ENCODE measurements at places on chromosomes 7 and 10.

DNA sequence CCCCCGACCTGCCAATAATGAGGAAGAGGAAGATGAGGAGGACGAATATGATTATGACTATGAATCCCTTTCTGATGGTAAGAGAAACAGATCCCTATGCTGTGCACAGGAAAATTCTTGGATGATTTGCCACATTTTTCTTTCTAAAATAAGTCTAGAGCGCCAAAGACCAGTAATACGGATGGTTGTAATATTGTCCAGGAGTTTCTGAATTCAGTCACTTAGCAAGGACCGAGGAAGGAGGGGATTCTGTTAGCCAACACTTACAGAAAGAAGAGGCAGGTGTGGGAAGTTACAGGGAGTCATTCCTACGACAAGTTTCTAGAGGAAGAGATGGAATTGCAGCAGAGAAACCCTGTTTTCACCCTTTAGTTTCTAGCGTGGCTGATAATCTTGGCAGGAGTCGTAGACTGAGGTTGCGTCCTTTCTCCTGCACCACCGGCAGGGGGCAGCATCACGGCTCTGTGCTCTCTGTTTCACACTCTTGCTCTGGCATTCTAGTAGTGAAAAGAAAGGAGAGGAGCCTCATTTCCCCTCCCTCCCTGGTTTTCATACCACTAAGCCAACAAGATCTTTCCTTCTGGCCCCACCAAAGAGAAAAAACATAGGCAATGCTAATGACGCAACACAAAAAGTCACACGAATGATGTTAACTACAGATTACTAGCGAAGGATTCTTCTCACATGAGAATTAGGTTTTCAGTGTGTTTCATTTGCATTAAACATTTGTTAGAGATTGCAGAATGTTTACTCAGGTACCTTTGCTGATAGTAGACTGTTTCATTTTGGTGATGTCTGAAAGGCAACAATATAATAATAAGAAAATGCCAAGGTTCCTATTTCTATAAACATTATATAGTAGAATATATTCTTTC lies 82.7 kb downstream of the NOC3L start:
- H3K4me1 ChIP-seq: peaks cover 4% of the 10 kb centered on the region
- peaks cover 25% of the 10 kb centered on the region for H3K27me3 ChIP-seq
- DNase-seq: peak; percentile 72
- H3K4me3 ChIP-seq: no peak overlapping the region
- H3K27ac ChIP-seq: no peak overlapping the region
- H3K36me3 ChIP-seq: no peaks in the 10 kb centered on the region

DNA sequence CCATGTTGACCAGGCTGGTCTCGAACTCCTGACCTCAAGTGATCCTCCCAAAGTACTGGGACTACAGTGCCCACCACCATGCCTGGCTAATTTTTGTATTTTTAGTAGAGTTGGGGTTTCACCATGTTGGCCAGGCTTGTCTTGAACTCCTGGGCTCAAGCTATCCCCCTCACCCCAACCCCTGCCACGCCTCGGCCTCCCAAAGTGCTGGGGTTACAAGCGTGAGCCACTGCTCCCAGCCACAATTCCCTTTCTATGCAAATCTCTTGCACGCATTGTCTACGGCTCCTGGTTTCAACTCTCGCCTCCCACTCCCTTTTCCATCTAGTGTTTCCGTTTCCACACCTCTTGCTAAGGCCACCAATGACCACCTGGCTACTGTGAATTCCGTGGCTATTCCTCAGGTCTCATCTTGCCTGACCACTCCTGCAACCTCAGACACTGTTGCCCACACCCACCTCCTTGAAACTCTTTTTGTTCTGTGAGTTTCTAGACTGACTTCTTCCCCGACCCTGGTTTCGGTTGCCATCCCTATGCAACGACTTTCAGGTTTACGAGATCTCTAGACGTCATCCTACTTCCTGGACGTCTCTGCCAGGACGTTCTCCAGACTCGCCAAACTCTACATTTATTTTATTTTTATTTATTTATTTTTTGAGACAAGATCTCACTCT lies 3.4 kb downstream of the CLDN3 start:
- peaks cover 10% of the 10 kb centered on the region for H3K4me1 ChIP-seq
- no peak for DNase-seq
- no peak overlapping the region for H3K27ac ChIP-seq
- peaks cover 43% of the 10 kb centered on the region for H3K27me3 ChIP-seq
- H3K36me3 ChIP-seq: no peaks in the 10 kb centered on the region

- H3K4me3 ChIP-seq: no peak overlapping the region
- no peak for DNase-seq
- no peaks in the 10 kb centered on the region for H3K27me3 ChIP-seq
- peaks cover 53% of the 10 kb centered on the region for H3K36me3 ChIP-seq
- H3K27ac ChIP-seq: no peak overlapping the region
Measured at GRCh38 chr10:113872139-113873030, 17.9 kb downstream of the NHLRC2 start.

GRCh38 chr10:71645185-71645584 lies 74.4 kb downstream of the C10orf105 start:
- DNase-seq: no peak
- no peaks in the 10 kb centered on the region for H3K4me1 ChIP-seq
- H3K27ac ChIP-seq: no peak overlapping the region

- no peak for DNase-seq
- no peaks in the 10 kb centered on the region for H3K36me3 ChIP-seq
- H3K4me1 ChIP-seq: no peaks in the 10 kb centered on the region
Measured at GRCh38 chr10:63832686-63833085, 311.5 kb downstream of the REEP3 start.

- H3K4me3 ChIP-seq: no peak overlapping the region
- H3K36me3 ChIP-seq: no peaks in the 10 kb centered on the region
- peaks cover 16% of the 10 kb centered on the region for H3K4me1 ChIP-seq
- no peak overlapping the region for H3K27ac ChIP-seq
- H3K27me3 ChIP-seq: peaks cover 81% of the 10 kb centered on the region
Measured at GRCh38 chr7:112199035-112199655, 7.1 kb downstream of the DOCK4 start.

GRCh38 chr10:35456153-35456720 lies 119.9 kb downstream of the CCNY start:
- no peak overlapping the region for H3K27ac ChIP-seq
- no peak overlapping the region for H3K4me3 ChIP-seq
- no peaks in the 10 kb centered on the region for H3K27me3 ChIP-seq
- H3K4me1 ChIP-seq: peaks cover 57% of the 10 kb centered on the region
- H3K36me3 ChIP-seq: peaks cover 2% of the 10 kb centered on the region

GRCh38 chr10:24462889-24463552 lies 254.1 kb downstream of the KIAA1217 start:
- H3K4me1 ChIP-seq: peaks cover 47% of the 10 kb centered on the region
- H3K36me3 ChIP-seq: no peaks in the 10 kb centered on the region
- no peak for DNase-seq

All from activated T-cell treated with anti-CD3 and anti-CD28 coated beads, Interleukin-2, amount 50 U/mL, for 24 hours (primary cell).